ENCODE measurements at places on chromosomes 6 and 20. TPM values are rescaled to one million over a fixed set of nuclear protein-coding genes. Genes with fewer than 3 reads are reported as not detected.

DNA sequence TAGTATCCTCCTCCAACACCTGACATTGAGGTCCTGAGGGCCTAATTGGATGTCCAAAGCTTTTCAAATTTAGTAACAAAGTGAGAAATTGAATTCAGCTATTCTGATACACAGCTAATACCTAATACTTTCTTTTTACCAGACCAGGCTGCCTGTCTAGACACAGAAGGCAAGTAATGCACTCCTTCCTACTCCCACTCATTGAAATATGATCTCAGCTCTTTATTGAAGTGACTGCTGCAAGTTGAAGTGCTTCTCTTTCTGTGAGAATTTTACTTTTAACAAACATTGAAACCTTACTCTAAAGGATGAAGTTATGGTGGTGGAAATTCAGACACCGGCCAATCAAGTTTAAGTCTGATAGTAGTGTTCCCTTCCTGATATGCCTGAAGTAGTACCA lies 90.8 kb upstream of the OGFRL1 start:
- no peak overlapping the region for H3K27ac ChIP-seq
- no peaks in the 10 kb centered on the region for H3K27me3 ChIP-seq
- H3K4me3 ChIP-seq: no peak overlapping the region
- peaks cover 8% of the 10 kb centered on the region for H3K4me1 ChIP-seq

DNA sequence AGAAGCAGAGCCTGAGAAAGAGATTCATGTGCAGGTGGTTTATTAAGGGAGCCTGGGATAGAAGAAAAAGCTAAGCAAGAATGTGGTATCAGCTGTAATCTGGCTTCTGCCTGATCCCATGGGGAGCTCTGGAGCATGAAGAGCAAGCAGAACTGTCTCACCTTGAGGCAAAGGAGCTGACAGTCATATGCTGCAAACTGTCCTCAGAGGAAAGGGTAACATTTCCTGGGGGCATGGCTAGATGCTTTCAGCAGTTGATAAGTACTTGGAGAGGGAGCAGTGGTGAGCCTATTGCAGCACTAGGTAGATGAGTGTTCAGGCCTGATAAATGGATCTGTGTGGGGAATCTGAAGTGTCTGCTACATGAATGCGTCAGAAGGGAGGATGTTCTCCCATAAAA lies 621.5 kb upstream of the BTBD3 start:
- no peak overlapping the region for H3K4me3 ChIP-seq
- no peaks in the 10 kb centered on the region for H3K27me3 ChIP-seq
- H3K27ac ChIP-seq: no peak overlapping the region
- no peak for DNase-seq
- H3K4me1 ChIP-seq: no peaks in the 10 kb centered on the region
- H3K36me3 ChIP-seq: no peaks in the 10 kb centered on the region

The SLCO4A1 gene
- 1.1 TPM for polyA plus RNA-seq

The CD109 gene
- not detected for polyA plus RNA-seq

GRCh38 chr6:18473755-18474154 lies 86.6 kb downstream of the RNF144B start:
- no peak overlapping the region for H3K27ac ChIP-seq
- H3K36me3 ChIP-seq: peaks cover 3% of the 10 kb centered on the region
- H3K4me1 ChIP-seq: peaks cover 20% of the 10 kb centered on the region
- no peak for DNase-seq

- H3K36me3 ChIP-seq: no peaks in the 10 kb centered on the region
- H3K27me3 ChIP-seq: peaks cover 7% of the 10 kb centered on the region
- H3K27ac ChIP-seq: no peak overlapping the region
- no peak for DNase-seq
- H3K4me3 ChIP-seq: no peak overlapping the region
Measured at GRCh38 chr6:151502499-151502898, 8.7 kb downstream of the CCDC170 start.

GRCh38 chr20:24978513-24978912 lies 14.0 kb downstream of the APMAP start:
- peaks cover 77% of the 10 kb centered on the region for H3K36me3 ChIP-seq
- DNase-seq: no peak
- H3K4me3 ChIP-seq: no peak overlapping the region
- no peak overlapping the region for H3K27ac ChIP-seq
- H3K4me1 ChIP-seq: peaks cover 31% of the 10 kb centered on the region

The DSP gene
- 12.6 TPM for polyA plus RNA-seq

DNA sequence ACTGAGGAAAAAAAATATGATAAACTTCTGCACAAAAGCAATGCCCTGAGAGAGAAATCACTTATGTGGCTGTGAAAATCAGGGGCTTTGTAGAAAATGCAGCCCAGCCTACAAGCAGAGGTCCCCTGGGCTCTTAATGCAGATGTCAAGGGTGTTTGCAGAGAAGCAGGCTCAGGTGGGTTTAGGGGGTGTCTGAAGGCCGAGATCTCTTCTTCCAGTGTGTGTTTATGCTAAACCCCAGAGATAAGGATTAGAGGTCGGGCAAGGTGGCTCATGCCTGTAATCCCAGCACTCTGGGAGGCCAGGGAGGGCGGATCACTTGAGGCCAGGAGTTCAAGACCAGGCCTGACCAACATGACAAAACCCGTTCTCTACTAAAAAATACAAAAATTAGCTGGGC lies 78.5 kb downstream of the TMEM242 start:
- H3K36me3 ChIP-seq: peaks cover 18% of the 10 kb centered on the region
- H3K27me3 ChIP-seq: peaks cover 32% of the 10 kb centered on the region
- no peak overlapping the region for H3K27ac ChIP-seq

DNA sequence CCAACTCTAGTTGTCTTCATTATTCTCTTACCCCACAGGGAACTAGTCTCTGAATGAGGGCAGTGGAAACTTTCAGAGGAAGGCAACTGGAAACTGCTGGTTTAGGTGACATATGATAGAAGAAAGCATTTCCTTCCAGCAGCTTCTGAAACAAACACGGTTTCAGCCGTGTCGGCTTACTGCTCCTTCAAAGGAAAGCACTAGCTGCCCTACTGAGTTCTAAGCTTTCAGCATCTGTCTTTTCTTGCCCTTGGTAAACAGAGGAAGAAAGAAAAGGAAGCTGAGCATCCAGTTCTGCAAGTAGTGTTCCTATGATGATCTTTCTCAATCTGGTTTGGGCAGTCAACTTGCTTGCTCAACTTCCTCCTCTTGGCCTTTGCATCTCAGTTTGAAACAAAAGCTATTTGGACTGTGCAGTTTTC lies 117.5 kb upstream of the CEP85L start:
- no peak overlapping the region for H3K27ac ChIP-seq
- no peaks in the 10 kb centered on the region for H3K36me3 ChIP-seq
- DNase-seq: no peak
- H3K4me3 ChIP-seq: no peak overlapping the region
- peaks cover 3% of the 10 kb centered on the region for H3K4me1 ChIP-seq

- no peak for DNase-seq
- H3K4me3 ChIP-seq: no peak overlapping the region
- peaks cover 24% of the 10 kb centered on the region for H3K4me1 ChIP-seq
Measured at GRCh38 chr20:23129266-23129665, 43.1 kb upstream of the CD93 start.

GRCh38 chr6:107318100-107318736 lies 141.1 kb downstream of the PDSS2 start:
- H3K27me3 ChIP-seq: no peaks in the 10 kb centered on the region
- no peak overlapping the region for H3K4me3 ChIP-seq
- no peak overlapping the region for H3K27ac ChIP-seq
- DNase-seq: peak; percentile 21
- no peaks in the 10 kb centered on the region for H3K36me3 ChIP-seq

- H3K27ac ChIP-seq: no peak overlapping the region
- H3K4me1 ChIP-seq: no peaks in the 10 kb centered on the region
- DNase-seq: no peak
- H3K27me3 ChIP-seq: peaks cover 37% of the 10 kb centered on the region
- H3K4me3 ChIP-seq: no peak overlapping the region
Measured at GRCh38 chr6:101391772-101392585, 1.5 kb upstream of the GRIK2 start.

All from naive B cell (primary cell).